Karpas-422 (cell line): ENCODE measurements at places on chromosomes 2 and 18.

DNA sequence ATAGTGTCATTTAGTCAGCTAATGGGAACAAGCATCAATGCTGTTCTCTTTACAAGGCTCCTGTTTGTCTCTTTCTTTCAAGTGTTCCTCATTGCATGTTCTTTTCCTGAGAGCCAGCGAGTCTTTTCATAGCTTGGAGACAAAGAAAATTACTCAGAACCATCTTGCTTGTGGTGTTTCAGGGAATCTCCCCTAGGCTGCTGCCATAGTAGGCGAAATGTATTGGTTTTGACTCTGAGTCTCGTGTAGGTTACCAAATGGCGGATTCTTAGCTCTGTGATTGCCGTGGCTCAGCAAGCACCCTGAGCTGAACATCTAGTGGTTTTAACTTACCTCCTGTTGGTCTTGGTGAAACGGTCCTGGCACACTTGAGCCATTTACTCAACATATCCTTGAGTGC, 68.7 kb downstream of the RHBDD1 start:
- DNase-seq: no peak

DNA sequence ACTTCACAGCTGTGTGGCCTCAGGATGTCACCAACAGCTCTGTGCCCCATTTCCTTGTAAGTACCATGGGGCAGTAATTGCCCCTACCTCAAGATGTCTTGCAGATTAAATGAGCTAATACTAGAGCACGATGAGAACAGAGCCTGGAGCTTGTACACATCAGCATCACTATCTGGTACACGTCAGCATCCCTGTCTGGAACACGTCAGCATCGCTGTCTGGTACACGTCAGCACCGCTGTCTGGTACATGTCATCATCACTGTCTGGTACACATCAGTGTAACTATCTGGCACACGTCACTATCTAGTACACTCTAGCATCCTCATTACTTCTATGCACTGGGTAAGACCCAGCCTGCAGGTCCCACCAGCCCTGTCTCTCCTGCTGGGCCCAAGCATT, 37.2 kb downstream of the AQP12A start:
- no peak for DNase-seq

DNA sequence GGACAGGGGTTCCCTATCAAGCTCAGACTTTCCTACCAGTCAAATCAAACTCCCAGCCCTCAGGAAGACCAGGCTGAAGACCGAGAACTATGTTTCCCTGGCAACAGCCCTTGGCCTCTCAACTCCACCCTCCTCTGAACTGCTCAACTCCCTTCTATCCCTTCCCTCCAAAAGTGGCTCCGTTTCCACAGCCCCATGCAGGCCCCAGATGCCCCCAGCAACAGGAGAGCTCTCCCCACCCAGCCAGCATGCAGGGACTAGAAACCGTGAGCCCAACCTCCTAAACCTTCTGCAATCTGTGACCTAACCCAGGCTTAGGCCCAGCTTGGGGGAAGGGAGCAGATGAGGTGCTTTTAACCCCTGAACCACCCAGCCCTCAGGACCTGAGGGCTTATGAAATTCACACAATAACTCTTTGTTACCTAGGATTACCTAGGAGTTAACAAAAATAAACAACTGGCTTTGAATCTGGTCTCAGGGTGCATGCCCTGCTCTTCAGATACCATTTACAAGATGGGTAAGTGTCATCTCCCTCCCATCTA, 87.2 kb downstream of the BCL11A start:
- DNase-seq: no peak

- DNase-seq: no peak
Measured at GRCh38 chr18:49030138-49030537, 79.4 kb upstream of the SMAD7 start.

DNA sequence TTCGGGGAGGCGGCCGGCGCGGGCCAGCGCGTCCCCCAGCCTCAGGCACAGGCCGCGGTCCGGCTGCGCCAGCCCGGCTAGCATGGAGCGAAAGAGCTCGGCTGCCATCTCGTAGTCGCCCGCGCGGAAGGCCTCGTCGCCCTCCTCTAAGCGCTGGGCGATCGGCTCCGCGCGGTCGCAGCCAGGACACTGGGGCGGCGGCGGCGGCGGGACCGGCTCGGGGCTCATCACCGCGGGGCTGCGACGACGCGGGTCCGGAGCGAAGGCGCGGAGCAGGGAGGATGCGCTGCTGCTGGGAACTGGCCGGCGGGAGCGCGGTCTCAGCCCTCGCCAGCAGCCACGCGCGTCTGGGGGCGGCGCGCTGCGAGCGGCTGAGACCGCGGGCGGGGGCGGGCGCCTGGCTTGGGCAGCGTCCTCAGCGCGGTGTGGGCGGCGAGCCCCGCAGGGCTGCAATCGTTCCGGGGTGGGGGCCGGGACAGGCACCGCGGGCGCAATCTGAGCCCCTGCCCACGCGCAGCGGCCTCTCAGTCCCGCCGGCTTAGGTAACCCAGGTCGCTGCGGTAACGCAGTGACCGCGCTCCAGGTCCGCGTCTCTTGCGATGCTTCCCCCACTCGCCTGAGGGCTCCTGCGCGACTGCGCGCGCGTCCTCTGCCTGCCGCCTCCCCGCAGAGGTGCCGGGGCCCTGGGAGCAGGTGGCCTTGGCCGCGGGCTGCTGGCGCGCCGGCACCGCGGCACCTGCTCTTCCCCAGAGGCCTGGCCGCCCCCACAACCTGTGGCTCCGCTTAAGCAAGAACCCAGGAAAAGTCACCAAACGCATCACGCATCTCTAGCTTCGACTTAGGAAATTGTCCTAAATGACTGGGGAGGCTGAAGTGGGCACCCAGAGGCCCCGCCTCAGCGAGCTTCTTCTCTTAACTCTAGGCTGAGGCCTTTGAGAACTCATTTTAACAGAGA, at the start of gene LONRF2:
TSS of gene LONRF2 (minus strand) at position 636 of the 955 bp plus-strand sequence. CDS start at position 228, 408 bp downstream.
- no peak for DNase-seq
